ENCODE measurements at places on chromosomes 6 and 20.

DNA sequence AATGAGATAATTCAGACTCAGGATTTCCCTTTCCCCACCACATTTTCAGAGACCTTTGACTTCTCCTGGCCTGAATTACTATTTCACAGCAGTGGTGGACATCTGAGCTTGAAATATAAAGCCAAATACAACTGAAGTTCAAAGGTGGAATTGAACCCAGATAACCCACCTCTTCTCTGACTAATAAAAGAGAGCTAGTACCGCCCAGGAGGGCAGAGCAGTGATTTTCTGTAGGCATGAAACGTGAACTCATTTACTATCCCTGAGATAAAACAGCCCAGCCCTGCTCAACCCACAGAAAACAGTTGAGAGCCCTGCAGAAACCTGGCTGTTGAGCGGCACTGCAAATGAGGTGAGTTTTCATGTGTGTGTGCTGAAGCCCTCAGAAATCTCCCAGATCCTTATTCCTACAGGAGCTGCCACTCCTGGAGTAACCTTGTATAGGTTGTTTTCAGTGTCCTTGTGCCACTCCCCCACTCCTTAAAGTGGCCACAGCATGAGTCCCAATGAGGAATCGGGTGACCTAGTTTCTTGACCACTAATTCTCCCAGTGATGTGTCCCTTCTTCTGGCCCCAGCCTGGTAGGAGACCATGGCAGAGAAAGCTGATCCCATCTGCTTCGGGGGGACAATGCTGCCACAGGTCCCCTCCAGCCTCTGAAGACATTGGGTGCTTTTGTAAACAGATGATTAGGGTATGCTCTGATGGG lies 99.2 kb downstream of the NOL4L start:
- DNase-seq = no peak

DNA sequence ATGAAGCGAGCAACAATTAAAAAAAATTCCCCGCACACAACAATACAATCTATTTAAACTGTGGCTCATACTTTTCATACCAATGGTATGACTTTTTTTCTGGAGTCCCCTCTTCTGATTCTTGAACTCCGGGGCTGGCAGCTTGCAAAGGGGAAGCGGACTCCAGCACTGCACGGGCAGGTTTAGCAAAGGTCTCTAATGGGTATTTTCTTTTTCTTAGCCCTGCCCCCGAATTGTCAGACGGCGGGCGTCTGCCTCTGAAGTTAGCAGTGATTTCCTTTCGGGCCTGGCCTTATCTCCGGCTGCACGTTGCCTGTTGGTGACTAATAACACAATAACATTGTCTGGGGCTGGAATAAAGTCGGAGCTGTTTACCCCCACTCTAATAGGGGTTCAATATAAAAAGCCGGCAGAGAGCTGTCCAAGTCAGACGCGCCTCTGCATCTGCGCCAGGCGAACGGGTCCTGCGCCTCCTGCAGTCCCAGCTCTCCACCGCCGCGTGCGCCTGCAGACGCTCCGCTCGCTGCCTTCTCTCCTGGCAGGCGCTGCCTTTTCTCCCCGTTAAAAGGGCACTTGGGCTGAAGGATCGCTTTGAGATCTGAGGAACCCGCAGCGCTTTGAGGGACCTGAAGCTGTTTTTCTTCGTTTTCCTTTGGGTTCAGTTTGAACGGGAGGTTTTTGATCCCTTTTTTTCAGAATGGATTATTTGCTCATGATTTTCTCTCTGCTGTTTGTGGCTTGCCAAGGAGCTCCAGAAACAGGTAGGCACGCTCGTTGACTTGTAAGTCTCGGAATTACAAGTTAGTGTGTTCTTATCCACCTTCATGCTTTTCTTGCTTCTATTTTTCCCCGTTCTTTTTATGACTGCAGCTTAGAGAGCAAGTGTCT lies at the start of gene EDN1:
Gene EDN1, plus strand, starts transcription at position 429 of the 888 bp plus-strand sequence. Its CDS starts 269 bp downstream, at position 698.
- DNase-seq = peak; percentile 87

DNA sequence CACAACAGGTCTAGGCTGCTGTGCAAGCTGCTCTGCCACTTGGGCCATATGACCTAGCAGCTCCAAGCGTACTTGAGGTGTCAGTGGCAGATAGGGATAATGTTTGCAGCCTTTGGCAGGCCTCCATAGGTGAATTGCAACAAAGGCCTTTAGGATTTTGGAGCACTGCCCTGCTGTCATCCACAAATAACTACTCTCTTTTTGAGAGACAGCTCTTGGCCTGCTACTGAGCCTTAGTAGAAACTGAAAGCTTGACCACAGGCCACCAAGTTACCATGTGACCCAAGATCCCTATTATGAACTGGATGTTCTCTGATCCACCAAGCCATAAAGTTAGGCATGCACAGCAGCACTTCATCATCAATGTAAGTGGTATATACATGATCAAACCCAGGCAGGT lies 29.9 kb downstream of the FBXO30 start:
- DNase-seq = no peak

DNA sequence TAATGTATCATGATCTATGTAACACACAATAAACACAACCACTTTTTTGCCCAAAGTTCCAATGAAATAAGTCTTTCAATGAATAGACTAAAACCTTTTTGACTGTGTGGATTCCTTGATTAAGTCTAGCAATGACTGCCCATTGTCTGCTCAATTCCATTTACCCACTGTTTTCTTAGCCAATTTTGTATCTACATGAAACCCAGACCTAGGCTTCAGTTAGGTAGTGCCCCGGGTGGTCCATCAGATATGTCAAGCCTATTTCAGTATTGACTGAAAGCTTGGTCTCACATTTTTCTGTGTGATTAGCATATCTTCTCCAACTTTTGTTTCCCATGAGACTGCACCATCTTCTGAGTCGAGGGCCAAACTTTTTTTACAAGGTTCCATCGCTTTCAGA lies 615.0 kb downstream of the C6orf118 start:
- DNase-seq = no peak

- DNase-seq = no peak
Measured at GRCh38 chr20:4817230-4817671, 95.5 kb downstream of the PRND start.

- DNase-seq = peak; percentile 81
Measured at GRCh38 chr20:57622579-57623381, 2.6 kb upstream of the ZBP1 start.

GRCh38 chr20:24916412-24916811 lies 32.7 kb upstream of the CST7 start:
- DNase-seq = no peak

- DNase-seq = peak; percentile 24
Measured at GRCh38 chr6:40586369-40587201, 579 bp downstream of the LRFN2 start.

DNA sequence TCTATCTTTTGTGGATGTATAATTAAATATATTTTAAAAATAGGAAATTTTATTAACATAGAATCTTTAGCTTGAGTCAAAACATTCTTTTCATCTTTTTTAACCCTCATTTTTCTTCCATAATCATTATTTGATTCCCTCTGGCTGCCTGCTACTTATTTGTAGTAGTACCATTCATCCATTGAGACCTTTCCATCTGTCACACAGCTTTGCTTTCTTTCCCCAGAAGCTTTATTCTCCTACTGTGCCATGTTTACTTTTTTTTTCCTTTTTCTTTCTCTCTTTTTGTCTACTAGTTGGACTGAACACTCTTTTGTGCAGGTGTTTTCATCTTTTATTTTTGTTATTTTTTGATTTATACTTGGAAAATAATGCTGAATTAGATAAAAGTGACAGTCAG lies 522.6 kb upstream of the MMS22L start:
- no peak for DNase-seq

- no peak for DNase-seq
Measured at GRCh38 chr6:87722540-87723169, 20.6 kb upstream of the AKIRIN2 start.

Measured in RPMI8226 (cell line).